ENCODE measurements at places on chromosomes 12 and 14.

- DNase-seq = no peak
Observed at GRCh38 chr12:93572712-93573551, 457 bp downstream of the SOCS2 start.

DNA sequence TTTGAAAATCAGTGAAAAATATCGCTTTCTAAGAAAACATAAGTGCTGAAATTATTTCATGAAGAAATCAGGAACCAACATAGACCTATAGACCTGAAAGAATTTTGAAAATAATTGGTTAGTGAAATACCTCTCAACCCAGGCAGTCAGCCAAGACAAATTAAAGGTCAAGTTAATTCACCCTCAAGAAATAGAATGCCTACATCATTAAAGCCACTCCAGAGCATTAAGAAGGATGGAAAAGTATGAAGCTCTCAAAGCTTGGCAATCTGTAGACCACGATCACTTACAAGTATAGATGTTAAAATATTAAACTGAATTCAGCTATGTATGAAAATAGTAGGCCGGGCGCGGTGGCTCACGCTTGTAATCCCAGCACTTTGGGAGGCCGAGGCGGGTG lies 48.3 kb downstream of the SFSWAP start:
- DNase-seq = no peak

GRCh38 chr14:36365766-36366165 lies 45.3 kb upstream of the MBIP start:
- DNase-seq = no peak

GRCh38 chr14:92135269-92135668 lies 13.5 kb downstream of the CPSF2 start:
- DNase-seq = no peak

Data from right atrium auricular region (tissue), 2 donors.